Activated naive CD4-positive, alpha-beta T cell treated with Interleukin-2 at 50 U/mL for 16 hours (primary cell): ENCODE measurements at places on chromosomes 3 and 15.

- peak; percentile 41 for DNase-seq
These were observed 577 bp downstream of the ZNF148 start for GRCh38 chr3:125374501-125374995.

- DNase-seq: no peak
These were observed 127.3 kb upstream of the THBS1 start for GRCh38 chr15:39453620-39454019.

DNA sequence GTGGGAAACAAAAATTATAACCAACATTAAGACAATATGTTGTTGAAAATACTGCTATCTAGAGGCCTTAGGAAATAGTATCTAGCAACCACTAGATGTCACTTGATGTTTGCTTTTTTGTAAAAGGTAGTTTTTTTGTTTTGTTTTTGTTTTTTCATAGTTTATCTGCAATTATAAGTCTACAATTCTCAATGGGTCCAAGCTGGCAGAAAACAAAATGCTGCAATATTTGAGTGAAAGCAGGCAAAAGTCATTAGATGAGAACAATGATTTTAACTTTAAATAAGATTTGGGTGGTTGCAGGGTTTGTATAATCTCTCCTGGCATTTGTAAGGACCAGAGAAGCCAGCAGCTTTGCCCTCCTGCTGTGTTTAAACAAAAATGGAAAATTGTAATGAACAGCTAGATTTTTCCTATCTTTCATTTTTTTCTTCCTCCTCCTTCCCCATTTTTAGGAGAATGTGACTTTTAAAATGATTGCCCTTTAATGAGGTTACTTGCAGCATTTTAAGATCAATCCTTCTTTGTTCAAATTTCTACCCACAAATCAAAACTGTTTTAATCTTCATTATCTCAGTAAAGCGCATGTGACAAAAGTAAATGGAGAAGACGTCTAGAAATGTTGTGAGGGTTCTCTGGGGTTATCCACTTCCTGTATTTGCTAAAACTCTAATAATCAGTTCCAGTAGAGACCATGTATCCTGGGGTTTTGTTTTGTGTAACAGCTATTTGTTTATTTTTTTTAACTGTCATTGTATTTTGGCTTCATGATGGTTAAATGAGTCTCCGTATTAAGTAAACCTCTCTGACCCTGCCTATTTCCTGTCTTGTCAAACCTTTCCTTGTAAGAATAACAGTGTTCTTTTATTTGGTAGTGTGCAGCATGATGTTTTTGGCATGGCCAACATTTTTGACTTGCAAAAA, 27.3 kb downstream of the DUT start:
- DNase-seq: no peak

GRCh38 chr3:77195766-77196545, 156.1 kb downstream of the ROBO2 start:
- no peak for DNase-seq

GRCh38 chr15:81411051-81411450, 37.0 kb upstream of the TMC3 start:
- no peak for DNase-seq

GRCh38 chr3:142574665-142575064, 3.9 kb downstream of the ATR start:
- DNase-seq: no peak

DNA sequence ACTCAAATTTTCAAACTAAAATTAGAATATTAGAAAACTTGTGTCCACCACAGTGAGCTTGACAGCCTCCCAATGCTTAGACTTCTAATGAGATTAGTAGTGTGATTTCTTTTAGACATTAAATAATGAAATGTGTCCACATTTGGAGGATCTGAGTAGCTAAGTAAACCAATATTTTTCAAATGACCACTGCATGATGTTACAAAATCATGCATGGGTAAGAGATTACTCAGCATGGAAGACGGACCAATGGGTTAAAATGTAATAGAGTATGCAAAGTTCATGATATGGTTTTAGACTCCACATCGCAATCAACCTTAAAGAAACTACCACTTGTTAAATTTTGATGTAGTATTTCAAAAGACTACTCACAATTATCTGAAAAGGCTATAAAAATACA, 130.6 kb downstream of the IMPG2 start:
- no peak for DNase-seq

DNA sequence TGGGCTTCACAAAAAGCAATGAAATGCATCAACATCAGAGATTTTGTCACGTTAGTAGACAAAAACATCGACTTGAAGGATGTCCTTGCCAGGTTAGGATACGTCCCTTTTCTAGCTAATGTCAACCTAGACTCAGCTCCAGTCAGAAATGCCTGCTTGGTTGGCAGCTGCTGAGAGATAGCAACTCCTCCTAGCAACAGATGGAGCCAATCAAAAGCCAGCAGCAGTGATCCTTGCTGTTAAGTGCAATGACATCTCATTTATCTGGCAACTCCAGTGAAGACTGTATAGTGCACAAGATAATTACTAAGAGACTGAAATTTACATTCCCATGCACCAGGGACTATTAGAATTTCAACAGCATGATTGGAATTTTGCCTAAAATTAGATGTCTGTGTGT, 424.1 kb downstream of the FGF12 start:
- DNase-seq: no peak
